ENCODE measurements at places on chromosomes 12 and 14.

DNA sequence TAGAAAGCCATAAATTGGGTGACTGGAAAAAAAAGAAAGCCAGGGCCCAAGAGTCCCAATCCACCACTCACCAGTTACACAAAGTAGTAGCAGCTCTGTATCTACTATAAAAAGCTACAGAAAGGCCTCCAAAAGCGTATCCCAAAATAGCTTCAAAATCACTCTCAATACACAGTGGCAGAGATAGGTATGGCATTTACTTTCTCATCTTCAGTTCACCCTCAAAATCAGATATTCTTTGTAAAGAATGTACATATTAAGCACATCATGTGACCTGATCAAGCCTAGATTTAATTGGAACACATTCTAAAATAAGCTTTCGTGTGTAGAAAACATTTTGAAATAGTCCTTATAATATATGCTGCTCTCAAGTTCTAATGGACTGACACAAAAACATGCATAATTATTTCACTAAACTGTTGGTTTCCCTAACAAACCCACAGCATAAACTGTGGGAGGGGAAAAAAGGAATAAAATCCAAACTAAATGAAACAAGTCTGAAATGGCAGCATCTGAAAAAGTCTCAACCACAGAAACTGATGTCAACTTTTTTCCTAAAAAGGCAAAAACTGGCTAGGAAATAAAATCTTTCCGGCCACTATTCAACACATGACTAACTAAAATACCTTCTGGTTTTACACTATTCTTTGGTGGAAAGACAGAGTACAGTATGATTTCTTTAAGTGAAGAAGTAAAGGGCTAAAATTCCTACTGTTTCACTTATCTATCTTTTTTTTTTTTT is 25.9 kb downstream of the UBE2N start:
- no peak for DNase-seq

DNA sequence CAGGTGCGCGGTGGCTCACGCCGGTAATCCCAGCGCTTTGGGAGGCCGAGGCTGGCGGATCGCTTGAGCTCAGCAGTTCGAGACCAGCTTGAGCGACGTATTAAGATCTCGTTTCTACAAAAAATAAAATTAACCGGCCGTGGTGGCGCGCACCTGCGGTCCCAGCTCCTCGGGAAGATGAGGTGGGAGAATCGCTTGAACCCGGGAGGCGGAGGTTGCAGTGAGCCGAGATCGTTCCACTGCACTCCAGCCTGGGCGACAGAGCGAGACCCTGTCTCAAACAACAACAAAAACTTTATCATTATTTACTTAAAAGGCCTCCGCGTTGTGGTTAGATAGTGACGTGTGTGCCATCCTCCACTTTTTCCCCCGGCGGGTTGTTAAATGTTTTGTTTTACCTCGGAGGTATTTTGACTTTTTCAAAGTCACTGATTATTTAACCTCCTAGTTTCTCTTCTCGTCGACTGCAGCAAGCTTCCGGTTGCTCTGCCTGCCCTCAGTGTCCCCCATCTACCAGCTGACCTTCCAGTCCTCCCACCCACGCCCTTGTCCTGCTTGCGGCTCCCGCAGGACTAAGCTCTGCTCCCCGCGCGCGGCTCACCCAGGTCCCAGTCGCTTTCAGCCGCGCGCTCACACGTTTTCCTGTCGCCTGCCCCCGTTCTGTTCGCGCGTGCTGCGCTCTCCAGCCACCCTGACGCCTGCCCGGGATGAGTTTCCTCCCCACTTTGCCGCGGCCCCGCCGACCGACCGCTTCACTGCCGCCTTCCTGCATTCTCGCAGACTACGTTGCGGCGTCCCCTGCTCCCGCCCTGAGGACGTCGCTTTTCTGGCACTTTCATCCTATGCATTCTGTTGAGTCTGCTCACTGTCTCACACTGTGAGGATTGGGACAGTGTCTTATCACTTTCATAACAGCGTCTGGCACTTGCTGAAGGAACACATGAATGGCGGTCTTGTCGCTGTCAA is 1.2 kb upstream of the SCAF11 start:
- peak; percentile 48 for DNase-seq

DNA sequence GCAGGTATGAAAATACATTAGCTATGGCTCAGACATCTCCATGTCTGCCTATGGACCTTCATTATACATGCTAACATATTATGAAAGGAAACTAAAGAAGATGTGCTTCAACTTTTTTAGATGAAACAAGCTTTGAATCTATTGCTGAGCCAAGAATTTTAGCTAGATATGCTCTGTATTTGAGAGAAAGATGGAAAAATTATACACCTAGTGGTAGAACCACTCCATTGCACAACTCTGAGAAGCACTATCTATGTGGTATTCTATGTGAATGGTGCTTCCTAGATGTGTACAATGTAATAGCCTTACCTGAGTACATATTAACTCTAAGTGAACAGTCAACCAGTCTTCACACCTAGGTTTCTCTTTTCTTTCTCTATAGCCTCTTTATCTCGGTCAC is 17.3 kb downstream of the EPYC start:
- no peak for DNase-seq

DNA sequence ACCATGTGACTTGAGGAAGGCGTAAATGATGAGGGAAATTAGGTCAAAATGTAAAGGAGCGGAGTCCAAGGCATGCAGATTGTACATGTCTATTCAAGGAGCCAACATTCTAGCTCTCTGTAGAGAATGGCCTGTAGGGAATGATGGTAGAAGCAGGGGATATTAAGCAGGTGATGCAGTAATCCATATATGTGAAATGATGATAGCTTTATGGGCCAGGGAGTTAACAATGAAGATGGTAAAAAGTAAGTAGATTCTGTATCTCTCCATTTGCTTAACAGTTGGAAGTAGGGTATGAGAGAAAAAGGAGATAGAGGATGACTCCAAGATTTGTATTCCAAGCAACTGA is 33.4 kb downstream of the ARHGAP5 start:
- no peak for DNase-seq

DNA sequence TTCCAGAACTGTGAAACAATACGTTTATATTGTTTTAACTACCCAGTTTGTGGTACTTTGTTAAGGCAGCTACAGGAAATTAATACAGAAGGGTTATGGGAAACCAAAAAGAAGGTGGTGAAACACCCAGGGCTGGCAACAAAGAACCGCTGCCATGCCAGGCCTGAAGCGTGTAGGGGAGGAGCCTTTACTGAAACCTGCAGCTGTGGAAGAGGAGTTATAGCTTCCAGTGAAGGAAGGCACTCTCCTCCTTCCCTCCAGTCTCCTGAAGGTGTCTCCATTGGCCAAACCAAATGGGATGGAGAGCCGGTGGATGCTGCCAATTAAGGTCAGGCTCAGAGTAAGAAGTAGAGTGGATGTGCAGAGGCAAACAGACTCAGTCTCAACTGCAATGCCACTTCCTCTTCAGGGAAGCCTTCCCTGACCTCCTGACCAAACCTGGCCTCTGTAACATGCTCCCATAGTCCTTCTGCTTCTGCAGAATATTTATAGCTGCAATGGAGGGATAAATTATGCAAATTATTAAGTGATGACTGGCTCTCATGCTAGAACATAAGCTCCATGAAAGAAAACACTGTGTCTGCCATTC is 168.3 kb downstream of the DAD1 start:
- no peak for DNase-seq

DNA sequence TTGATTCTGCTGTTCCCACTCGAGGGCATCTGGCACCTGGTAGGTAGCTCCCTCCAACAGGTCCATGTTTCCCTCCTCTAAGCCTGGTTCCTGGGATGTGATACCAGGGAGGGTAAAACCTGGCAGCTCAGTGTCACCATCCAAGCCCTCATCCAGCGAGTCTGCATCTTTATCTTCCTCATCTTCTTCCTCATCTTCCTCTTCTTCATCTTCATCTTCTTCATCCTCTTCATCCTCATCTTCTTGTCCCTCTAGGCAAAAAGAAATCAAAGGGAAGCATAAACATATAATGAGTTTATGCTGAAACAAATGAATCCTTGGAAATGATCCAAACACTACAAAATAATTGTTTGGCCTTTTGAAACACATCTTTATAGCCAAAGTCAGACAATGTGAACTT is 55.3 kb downstream of the ARMH4 start:
- no peak for DNase-seq

DNA sequence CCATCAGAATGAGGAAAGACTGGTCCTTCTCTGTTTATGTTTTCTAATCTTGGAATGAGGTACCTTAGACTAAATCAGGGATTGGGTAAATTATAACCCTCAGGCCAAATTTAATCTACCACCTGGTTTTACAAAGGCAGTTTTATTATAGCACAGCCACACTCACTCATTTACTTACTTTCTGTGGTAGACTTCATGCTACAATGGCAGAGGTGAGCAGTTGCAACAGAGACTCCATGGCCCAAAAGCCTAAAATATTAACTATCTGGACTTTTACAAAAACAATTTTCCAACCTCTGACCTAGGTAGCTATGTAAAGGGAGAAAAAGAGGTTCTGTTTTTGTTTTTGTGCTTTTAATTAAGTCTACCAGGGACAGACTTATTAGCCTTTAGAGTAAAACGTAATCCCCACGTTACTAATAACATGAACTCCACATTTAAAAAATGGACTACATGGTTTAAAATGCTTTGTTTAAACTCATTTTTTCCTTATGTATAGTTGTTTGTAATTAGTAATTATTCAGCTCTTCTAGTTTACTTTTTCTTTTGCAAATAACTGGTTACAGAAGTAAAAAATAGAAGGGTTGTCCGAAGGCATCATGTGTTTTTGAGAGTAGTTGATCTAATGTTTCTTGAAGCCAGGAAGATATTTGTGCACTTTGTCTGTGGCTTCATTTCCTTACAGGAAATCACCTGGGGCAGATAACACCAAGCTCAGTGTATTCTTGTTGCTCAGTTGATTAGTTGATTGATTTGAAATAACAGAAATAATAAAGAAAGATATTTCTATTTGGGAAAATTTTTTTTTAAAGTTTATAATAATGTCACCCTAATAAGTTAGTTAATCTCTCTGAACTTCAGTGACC is 57.6 kb upstream of the ATP2B1 start:
- DNase-seq = no peak

DNA sequence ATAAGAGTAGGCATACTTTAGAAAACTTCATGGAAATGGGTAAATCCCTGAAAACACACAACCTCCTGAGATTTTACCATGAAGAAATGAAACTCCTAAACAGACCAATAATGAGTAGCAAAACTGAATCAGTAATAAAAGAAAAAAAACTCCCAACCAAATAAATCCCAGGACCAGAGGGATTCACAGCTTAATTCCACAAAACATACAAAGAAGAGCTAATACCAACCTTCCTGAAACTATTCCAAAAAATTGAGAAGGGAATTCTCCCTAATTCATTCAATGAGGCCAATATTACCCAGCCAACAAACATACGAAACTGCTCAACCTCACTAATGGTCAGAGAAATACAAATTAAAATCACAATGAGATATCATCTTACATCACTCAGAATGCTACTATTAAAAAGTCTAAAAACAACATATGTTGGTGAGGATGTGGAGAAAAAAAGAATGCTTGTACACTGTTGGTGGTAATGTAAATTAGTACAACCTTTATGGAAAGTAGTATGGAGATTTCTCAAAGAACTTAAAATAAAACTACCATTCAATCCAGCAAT is 97.3 kb upstream of the ST8SIA1 start:
- DNase-seq = no peak

DNA sequence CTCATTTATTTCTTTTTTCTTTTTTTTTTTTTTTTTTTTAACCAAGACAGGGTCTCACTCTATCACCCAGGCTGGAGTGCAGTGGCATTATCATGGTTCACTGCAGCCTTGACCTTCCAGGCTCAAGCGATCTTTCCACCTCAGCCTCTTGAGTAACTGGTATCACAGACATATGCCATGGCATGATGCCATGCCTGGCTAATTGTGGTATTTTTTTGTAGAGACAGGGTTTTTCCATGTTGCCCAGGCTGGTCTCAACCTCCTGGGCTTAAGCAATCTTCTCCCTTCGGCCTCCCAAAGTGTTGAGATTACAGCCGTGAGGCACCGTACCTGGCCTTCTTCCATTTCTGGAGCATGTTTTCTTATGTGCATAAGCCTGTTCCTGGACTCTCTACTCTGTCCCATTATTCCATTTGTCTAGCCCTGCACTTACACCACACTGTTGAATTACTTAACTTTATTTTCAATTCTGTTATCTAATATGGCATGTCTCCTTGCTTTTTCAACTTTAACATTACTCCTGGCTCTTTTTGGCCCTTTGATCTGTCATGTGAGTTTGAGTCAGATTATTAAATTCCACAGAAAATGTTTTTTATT is 47.9 kb upstream of the PTGDR start:
- no peak for DNase-seq

DNA sequence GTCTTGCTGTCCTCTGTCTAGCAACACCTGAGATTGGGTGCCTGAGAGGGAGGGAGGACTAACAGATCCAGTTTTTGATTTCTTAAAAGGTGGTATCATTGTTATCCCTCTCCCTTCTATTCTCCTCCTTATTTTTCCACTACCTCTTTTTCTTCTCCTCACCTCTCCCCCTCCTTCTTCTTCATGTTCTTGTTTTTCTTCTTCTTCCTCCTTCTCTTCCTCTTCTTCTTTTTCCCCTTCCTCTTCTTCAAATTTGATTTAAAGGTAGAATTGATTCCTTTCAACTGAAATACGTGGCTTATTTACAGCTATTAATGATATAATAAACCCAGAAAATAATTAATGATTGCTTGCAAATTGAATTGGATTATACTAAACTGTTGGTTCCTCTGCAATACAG is 256.8 kb upstream of the BTG1 start:
- no peak for DNase-seq

GRCh38 chr12:120399531-120399930 is 30.6 kb upstream of the MSI1 start:
- DNase-seq = no peak

- no peak for DNase-seq
Measured at GRCh38 chr14:36300337-36300736, 20.1 kb downstream of the MBIP start.

DNA sequence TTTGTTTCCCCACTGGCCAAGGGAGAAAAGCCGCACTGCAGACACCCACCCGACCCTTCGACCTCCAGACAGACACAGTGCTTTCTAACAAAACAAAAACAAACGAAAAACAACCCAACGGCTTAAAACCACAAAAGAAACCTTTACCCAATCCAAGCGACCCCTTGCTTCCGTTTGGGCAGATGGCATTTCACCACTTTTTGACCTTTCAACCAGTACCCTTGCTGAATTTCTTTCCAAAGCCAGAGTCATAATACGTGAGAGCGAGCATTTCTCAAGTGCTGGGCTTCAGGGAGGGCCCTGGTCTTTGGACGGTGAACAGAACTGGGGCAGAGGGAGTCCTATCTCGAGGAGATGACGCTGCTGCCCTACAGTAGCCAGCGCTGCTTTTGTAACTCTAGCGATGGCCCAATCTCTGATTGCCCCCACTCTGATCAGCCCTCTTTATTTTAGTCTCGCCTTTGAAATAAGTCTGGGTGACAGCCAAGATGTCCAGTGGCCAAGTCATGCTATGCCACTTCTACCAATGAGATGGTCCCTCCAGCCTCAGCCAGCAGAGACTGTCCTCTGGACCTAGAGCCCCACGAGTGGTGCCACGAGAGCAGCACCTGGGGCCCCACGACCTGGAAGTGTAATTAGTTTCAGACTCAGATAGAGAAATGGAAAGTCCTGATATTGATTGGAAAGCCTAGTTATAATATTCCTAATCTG is 21.9 kb upstream of the ADIPOR2 start:
- no peak for DNase-seq
